ENCODE measurements at places on chromosomes 6 and 20.
A peak's percentile ranks its signal among the peaks of the same experiment; 100 is the strongest.

DNA sequence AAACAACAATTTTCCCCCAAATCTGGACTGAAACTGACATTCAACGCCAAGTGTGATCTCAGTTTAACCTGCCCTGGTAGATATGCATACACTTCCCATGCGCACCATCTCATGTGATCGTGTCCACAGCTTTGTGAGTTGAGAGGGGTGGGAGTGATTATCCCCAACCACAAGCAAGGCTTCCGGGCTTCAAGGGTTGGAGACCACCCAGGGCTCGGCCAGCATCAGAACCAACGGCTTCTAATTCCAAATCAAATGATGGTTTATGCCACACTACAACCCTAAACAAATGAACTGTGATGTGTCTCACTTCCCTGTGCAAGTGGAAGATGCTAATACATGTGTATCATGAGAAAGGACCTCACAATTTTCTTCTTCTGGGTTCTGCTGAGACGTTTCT lies 515 bp upstream of the TGM3 start:
- DNase-seq, result no peak

GRCh38 chr6:157253699-157254098 lies 69.6 kb downstream of the TMEM242 start:
- DNase-seq, result no peak

GRCh38 chr6:103122766-103123601 lies 1729.5 kb downstream of the GRIK2 start:
- peak; percentile 23 for DNase-seq

GRCh38 chr6:37050045-37050853 lies 44.8 kb downstream of the FGD2 start:
- DNase-seq, result peak; percentile 51

DNA sequence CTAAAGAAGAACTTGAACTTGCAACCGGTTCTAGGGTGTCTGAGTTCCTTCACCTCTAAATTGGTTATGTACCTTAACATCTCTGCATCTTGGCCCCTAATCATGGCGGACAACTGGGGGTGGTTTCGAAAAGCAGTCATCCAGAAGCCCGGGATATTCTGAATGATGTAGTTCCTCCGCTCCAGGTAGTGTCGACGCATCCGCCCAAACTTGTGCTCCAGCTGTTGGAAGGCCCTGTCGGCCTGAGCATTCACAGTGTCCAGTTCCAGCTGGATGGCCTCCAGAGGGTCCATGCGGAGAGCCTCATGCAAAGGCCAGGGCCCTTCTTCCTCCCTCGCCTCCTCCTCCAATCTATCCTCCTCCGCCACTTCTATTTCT lies 887 bp downstream of the TSPYL1 start:
- no peak for DNase-seq

DNA sequence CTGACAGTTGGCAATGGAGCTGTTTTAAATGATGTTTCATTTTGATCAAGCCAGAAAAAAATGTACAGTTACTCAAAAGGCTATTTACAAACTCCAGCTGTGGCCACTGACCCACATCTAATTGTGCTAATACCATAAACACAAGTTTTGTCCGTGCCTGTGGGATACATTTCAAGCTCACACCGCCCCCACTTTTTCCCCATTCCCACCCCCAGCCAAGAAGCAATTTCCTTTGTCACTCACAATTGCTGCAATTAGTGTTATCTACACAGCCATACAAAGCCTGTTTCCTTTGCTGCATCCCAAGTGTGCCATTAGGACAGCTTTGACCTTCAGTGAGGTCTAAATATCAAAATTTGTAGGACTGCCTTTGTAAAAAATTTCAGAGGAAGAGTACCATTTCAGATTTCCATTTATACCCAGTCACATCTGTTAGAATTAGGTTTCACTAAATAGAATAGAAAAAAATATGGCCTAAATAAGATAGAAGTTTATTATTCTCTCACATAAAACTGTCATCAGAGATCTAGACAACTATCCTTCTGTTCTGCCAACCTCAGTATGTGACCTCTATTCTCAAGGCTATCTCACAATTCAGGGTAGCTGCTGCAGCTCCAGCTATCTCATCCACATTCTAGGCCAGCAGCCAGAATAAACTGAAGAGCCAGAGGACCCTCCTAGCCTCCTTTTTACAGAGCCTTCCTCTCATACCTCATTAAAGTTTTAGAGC lies 202.6 kb downstream of the NFATC2 start:
- DNase-seq, result no peak

GRCh38 chr6:127496471-127496870 lies 22.7 kb downstream of the MTCL3 start:
- no peak for DNase-seq

- DNase-seq, result no peak
Measured at GRCh38 chr20:62574230-62574993, 67.9 kb upstream of the SLCO4A1 start.

- no peak for DNase-seq
Measured at GRCh38 chr20:4171538-4172116, 156.3 kb upstream of the RNF24 start.

DNA sequence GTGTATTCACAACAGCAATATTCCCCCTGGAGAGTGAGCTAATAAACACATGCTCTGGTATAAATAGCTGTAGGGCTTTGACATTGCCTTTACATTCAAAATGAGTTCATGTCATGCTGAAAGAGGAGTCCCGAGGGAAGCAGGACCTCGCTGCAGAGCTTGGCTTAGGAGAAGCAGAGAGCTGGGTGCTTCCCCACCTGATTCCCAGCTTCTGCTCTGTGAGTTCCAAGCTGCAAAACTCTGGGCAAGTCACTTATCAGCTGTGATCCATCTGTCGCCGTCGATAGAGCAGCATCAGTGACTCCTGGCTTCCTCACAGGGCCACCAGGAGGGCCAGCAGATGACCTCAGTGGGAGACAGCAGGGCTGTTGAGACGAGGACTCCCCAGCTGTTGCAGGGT lies 241.8 kb downstream of the ANKRD60 start:
- DNase-seq, result no peak

- no peak for DNase-seq
Measured at GRCh38 chr6:46113370-46113769, 16.4 kb upstream of the ENPP4 start.

DNA sequence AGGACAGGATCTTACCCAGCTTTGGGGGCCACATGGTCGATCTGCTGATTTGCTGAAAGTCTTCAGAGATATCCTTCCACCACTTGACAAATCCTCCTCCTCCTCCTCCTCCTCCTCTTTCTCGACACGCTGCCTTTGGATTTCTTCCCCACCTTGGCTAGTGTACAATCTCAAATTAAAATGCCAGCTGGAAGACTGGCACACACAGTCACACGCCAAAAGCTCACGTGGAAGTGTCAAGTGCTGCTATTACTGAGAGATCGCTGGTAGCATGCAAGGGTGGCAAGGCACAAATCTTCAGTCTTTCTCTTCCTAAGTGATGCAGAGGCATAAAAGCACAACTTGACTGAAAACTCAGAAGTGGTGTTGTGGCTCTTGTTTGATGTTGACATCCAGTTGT lies 35.3 kb downstream of the GPR6 start:
- DNase-seq, result peak; percentile 53

DNA sequence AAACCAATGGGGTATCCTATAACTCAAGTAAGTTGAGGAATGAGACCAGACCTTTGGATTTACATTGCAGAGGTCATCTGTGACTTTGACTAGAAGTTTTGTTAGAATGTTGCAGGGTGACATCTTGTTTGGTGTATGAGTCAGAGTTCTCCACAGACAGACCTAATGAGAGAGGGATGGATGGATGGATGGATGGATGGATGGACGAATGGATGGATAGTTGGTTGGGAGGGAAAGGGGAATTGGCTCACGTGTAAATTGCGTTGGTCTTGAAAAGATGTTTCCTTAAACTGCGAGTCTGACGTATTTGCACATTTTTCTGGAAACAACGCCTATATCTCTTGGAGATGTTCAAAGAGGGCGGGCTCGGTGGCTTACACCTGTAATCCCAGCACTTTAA lies 1.0 kb upstream of the MTRES1 start:
- DNase-seq, result no peak

DNA sequence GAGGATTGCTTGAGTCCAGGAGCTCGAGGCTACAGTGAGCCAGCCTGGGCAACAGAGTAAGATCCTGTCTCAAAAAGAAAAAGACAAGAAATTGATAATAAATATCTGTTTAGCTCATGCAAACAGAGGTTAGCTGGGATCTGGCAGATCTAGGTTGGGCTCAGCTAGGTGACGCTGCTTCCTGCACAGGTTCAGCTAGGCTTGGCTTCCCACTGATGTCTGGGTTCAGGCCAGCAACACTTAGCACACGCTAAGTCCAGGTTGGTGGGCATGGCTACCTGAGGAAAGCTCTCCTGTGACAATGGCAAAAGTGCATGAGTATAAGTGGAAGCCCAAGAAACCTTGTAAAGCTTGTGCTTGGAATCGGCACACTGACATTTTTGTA lies 48.7 kb downstream of the RIN2 start:
- DNase-seq, result no peak

DNA sequence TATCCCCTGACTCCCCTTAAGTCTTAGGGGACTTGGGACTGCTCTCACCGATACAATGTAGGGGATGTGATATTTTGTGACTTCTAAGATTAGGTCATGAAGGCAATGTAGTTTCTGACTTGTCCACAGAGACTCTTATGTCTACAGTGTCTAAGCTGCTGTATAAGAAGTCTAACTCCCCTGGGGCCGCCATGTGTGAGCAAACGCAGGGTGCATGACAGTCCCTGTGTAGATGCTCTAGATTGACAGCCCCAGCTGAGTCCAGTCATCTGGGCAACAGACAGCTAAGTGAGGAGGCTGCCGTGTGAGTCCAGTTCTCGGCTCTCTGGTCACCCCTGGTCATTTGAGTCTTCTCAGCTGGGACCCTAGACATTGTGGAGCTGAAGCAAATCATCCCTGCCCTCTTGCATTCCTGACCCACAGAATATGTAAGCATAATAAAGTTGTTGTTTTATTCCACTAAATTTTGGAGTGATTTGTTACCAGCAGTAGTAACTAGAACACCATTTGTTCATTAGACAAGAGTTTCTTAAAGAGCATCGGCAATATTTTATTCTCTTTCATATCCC lies 743.3 kb upstream of the CHD6 start:
- no peak for DNase-seq

DNA sequence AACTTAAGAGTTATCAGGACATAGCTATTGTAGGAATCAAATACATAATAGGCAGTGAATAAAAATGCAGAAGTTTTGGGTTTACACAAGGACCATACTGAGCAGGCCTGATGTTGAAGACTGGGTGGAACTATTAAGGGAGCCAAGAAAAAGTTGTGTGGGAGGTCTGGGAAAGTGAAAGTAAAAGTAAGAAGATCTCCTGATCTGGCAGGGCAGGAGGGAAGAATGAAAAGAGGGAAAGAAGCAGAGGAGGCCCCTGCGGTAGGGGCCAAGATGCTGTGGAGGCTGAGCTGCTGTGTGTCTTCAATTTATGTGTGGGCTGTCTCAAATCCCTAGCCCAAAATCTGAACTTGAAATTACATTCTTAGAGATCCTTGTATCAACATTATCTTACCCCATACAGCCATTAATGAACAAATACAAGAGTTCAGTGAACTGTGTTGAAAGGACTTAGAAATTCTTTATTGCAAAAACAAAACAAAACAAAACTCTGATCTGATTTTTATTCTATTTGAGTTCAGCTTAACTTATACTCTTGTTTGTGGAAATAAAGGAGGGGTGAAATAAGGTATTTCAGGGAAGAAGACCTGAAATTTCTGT lies 1183.8 kb downstream of the HACE1 start:
- no peak for DNase-seq

- DNase-seq, result no peak
Measured at GRCh38 chr6:5866547-5867051, 140.1 kb downstream of the NRN1 start.

DNA sequence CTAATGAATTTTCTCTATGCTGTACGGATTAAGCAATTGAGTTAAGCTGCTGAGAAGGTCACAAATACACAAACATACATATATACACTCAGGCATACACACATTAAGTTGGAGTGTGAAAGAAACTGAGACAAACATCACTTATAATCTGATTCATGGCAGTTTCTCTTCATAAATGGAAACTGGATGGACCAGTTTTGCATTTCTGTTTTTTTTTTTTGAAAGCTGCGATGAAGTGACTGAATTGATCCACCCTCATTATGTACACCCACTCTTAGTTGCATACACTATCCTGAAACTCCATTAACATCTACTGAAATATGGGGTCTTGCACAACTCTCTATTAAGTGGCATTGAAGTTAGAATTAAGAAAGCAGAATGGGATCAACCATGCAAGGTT lies 32.9 kb upstream of the TENT5A start:
- DNase-seq, result no peak

DNA sequence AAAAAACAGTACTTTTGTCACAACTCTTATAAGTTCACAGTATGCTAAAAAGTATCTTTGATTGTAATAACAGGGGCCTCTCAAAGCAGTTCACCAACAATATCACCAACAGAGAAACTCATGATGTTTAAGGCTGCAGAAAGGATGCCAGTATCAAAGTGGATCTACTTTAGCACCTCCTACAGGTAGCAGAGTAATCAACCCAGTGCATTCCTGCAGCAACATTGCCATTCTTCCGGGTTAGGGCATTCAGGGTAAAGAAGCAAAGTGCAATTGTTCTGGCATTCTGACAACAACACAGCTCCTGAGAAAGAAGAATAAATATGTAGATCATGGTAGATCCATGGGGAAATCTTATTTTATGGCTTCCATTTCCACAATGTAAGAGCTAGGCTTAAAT lies 7.6 kb upstream of the SLC17A4 start:
- DNase-seq, result no peak

GRCh38 chr20:18252597-18253451 lies 35.5 kb upstream of the ZNF133 start:
- no peak for DNase-seq

GRCh38 chr20:6605055-6605935 lies 162.2 kb upstream of the BMP2 start:
- no peak for DNase-seq

Data from head of caudate nucleus (tissue), 42 donors.